ENCODE measurements at places on chromosomes 3 and 15.
A peak's percentile ranks its signal among the peaks of the same experiment; 100 is the strongest.

GRCh38 chr15:69393831-69394491 lies 20.2 kb upstream of the KIF23 start:
- ATAC-seq = peak; percentile 20

GRCh38 chr3:113147681-113148261 lies 63.6 kb upstream of the BOC start:
- peak; percentile 77 for ATAC-seq

GRCh38 chr15:90892498-90893174 lies 8.3 kb downstream of the FES start:
- no peak for ATAC-seq

DNA sequence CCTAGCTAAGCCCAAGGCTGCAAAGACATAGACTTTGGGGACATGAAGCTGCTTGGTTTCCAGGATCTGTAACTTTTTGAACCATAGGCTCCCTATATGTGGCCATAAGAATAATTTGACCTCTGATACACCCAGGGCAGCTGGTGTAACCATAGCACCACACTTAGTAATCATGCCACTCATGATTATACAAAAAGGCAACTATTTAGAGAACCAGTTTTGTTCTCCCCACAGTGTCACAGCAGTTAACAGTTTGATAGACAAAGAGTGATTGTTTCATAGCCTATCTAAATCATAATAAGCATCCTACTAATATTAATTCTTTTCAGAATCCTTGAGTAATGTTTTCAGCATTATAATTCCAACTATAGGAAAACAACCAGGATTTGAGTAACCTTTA lies 334.9 kb downstream of the NEK10 start:
- no peak for ATAC-seq
